Right hindlimb (tissue), 1 donor: ENCODE measurements at places on chromosomes 6 and 20.

GRCh38 chr6:166851911-166852310 lies 104.4 kb downstream of the RNASET2 start:
- no peak for DNase-seq

GRCh38 chr20:51969191-51969590 lies 166.9 kb upstream of the SALL4 start:
- DNase-seq = no peak

GRCh38 chr20:24966317-24967012 lies 17.4 kb downstream of the CST7 start:
- no peak for DNase-seq

- peak; percentile 1 for DNase-seq
Measured at GRCh38 chr20:19497064-19497463, 261.0 kb upstream of the RIN2 start.

DNA sequence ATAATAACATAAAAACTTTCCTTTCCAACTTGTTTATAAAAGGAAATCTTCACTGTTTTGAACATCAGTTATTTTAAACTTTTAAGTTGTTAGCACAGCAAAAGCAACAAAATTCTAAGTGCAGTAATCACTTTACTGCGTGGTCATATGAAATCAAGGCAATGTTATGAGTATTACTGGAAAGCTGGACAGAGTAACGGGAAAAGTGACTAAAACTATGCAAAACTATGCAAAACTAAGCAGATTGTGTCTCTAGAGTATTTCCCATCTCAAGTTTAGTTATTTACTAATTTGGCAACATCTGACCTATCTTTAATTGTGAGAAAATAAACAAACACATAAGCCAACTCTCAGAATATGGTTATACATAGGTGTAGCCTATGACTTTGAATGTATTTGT lies 10.9 kb upstream of the ANKEF1 start:
- no peak for DNase-seq

- DNase-seq = no peak
Measured at GRCh38 chr6:11092668-11093375, 812 bp upstream of the SMIM13 start.

DNA sequence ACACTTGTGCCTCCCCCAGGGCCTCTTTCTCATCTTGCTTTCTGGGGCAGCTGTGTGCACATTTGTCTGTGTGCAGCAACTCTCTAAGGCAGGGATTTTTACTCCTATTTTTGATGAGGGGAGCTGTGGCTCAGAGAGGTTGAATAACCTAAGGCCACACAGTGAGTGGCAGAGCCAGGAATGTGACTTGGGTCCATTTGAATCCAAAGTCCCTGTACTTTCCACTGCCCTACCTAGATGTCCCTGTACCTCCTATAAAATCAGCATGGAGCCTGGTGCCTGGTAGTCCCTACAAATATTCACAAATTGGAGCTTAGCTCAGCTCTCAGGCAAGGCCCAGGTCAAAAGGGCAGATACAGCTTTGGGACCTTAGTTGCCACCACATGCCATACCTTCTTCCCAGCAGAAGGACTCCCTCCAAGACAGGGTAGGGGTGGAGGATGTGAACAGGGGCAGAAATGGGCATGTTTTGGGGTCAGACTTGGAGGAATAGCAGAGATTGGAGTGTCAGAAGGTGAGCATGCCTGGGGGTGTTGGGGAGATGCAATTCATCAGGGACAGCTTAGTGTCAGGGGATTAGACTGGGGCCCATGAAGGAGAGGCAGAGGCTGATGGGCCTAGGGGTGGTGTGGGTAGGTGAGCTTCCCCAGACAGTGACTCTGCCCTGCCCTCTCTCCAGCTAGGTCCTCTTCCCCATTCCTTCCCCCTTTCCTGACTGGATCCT lies 4.1 kb upstream of the VEGFA start:
- no peak for DNase-seq

- no peak for DNase-seq
Measured at GRCh38 chr6:4349931-4350330, 214.6 kb upstream of the ECI2 start.

GRCh38 chr6:90818163-90818562 lies 231.3 kb upstream of the MAP3K7 start:
- DNase-seq = peak; percentile 46

- DNase-seq = no peak
Measured at GRCh38 chr20:17961587-17961940, 7.0 kb downstream of the SNX5 start.

DNA sequence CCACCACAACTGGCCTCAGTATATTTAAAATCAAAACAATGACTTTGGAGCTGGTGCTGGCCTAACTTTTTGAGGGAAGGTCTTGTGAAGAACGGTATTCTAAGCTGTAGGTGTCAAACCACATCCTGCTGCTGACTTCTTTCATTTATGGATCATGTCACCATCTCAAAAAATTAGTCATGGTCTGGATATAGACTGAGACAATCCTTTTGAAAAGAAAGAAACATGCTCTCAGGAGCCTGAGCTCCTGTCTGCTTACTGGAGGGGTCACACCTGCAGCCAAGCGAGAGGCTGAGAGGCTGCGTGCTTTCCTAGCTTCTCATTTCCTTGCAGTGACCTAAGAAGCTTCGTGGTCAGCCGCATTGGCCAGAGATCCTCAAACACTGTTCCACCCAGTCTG lies 55.2 kb downstream of the TIAM2 start:
- no peak for DNase-seq

GRCh38 chr6:157019115-157019641 lies 242.0 kb downstream of the ARID1B start:
- no peak for DNase-seq

- no peak for DNase-seq
Measured at GRCh38 chr6:89244241-89244985, 27.3 kb upstream of the GABRR1 start.

- DNase-seq = no peak
Measured at GRCh38 chr20:58192567-58192966, 35.9 kb downstream of the ANKRD60 start.

- peak; percentile 69 for DNase-seq
Measured at GRCh38 chr20:44651684-44652423, at the start of gene ADA. ADA (minus strand) TSS chr20:44651699; CDS start chr20:44651607, 92 bp downstream.

GRCh38 chr6:150866991-150867501 lies 1.5 kb downstream of the MTHFD1L start:
- no peak for DNase-seq

- DNase-seq = no peak
Measured at GRCh38 chr6:106829451-106829850, 145.1 kb downstream of the CD24 start.

- no peak for DNase-seq
Measured at GRCh38 chr20:2353231-2353630, 27.5 kb upstream of the TGM6 start.

DNA sequence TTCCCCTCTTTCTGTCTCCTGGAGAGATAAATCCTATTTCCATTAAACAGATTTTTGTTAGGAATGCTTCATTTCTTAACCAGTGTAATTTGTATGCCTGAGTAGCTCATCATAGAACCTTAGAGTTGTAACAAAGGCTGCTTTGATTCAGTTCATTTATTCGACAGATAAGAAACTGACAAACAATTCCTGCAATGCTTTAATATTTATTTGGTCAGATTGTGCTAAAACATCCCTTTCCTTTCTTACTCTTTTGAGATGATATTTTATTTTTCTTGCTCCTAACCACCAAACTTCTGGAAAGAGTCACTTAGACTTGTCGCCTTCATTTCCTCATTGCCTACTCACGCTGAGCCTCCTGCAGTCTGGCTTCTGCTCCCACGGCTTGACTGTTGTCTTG lies 89.0 kb upstream of the SUPT3H start:
- DNase-seq = no peak

GRCh38 chr20:9966966-9967365 lies 67.8 kb upstream of the ANKEF1 start:
- DNase-seq = no peak

- DNase-seq = no peak
Measured at GRCh38 chr6:37371154-37372083, 17.6 kb downstream of the RNF8 start.

DNA sequence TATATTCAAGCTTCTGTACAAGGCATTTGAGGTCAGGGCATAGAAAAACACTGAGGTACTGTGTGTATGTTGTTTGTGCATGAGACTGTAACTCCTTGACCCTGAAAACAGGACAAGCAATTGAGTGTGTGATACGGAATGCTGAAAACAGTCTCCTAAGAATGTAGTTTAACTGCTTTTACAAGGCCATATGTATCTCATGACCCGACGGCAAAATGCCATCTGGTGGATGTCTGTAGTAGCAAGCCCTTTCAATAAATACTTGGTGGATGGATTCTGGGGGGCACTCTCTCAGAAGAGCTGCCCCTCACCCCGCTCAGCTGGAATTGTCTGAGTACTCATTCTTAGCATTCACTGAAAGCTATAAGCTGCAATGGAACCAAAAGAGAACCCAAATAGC lies 69.3 kb upstream of the EYS start:
- DNase-seq = no peak

GRCh38 chr6:116286773-116287358 lies 7.1 kb upstream of the TSPYL1 start:
- no peak for DNase-seq

DNA sequence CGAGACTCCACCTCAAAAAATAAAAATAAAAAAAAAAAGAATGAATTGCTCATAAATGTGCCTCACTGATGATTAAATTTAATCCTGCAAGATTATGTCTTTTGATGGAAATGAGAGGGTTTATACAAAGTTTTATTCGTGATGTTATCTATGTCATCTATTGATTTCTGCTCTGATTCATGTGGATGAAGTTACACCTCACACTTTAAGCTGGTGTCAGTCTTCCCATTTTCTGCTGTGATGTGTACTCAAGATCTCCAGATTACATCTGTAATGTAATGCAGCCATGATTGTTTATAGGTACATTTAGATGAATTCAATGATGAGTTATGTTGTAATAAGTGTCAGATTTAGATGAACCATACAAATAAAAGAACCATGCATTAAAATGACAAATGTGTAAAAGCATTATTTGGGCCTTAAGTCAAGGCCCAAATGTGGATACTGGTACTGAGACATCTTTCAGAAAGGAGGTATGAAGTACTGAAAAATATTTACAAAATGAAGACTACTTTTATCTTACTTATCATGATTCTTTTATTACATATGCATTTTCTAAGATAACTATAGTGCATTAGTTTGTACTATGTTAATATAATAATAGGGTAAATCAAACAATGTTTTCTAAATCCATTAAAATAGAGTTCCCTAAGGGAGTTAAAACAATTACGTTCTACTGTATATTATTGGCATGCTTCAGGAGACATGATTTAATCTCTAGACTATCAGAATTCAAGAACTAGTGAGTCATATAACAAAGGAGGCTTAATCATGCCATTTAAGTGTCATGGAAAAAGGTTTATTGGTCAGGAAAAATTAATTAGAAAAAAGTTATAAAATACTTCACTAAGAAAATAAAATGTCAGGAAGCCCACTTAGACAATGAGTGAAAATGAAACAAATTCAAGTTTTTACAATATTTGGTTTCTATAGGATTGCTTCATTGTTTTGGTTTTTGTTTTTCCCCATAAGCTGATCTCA lies 34.5 kb downstream of the HCRTR2 start:
- no peak for DNase-seq

DNA sequence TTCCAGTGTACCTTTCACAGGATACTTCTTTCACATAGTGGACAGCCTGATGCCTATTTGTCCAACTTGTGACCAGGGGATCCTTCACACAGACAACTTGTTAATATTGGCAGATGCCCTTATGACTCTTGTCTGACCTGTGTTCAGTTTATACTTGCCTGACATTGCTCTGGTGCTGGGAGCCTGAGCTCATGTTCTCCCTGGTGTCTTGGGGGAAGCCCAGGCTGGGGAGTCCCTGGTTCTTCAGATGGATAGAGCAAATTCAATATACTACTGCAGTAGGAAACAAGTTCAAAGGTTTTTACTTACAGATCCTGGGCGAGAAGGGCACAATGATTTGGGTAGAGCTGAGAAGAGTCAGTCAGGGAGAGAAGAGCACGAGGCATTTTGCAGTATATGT lies 76.1 kb downstream of the NKAIN2 start:
- no peak for DNase-seq

DNA sequence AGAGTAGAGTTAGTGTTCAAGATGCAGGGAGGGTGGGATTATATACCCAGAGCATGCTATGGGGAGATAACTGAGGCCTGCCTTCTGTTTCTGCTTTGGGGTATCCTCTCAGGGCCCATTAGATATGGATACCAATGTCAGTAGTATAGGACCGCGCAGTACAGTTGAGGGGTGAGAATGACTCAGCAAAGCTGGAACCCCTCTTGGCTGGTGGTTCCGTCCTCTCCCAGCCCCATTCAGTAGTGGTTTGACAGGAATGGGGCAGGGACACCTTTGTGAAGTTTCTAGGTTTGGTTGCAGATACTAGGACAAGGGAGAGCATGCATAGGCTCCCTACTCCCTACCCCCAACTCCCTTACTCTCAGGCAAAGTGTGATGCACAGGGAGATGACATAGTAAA lies 47.8 kb downstream of the EIF2S2 start:
- no peak for DNase-seq

DNA sequence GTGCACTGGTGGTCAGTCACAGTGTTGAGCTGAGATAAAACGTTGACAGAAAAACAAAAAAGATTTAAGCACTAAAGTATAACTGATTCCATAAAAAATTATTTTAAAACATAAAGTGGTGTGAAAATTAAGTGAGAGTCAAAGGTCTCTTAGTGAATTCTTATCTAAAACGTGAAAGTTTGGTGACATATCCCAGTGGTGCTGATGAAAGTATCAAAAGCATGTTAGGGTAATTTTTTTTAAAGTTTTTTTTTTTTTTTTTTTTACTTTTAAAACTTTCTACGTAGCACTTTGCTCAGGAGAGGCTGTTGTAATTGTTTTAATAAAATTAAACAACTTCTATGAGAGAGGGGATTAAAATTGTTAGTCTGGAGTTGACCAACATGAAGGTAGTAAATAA lies 65.6 kb upstream of the TMEM30A start:
- no peak for DNase-seq

DNA sequence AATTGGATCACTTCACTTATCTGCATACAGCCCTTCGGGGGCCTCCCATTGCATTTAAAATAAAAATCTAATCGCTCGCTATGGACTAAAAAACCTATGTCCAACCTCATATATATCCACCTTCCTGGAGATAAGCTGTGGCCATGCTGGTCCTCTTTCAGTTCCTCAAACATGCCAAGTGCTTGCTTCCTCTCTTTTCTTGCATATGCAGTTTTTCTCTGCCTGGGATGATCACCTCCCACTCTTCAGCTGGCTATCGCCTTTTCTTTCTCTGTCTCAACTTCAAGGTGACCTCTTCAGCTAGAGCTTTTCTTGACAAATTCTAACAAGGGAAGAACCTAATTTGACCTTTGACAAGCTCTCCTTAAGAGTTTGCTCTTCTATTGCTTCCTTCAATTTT lies 5.6 kb upstream of the TFB1M start:
- DNase-seq = no peak

- DNase-seq = no peak
Measured at GRCh38 chr6:47230579-47230978, 79.1 kb downstream of the TNFRSF21 start.
